ENCODE measurements at places on chromosomes 1 and 21. TPM values are rescaled to one million over a fixed set of nuclear protein-coding genes. Genes with fewer than 3 reads are reported as not detected.

The SARS1 gene
- 109 TPM for total RNA-seq

The GJC2 gene
- 0.74 TPM for total RNA-seq

The CLDN17 gene
- not detected for total RNA-seq

The FLG2 gene
- total RNA-seq = 0.25 TPM

Measured in temporal lobe (tissue), 4 donors.